ENCODE measurements at places on chromosomes 3 and 15.

GRCh38 chr3:117553461-117553860 lies 843.9 kb downstream of the TUSC7 start:
- DNase-seq, result no peak
- H3K4me1 ChIP-seq, result peaks cover under 1% of the 10 kb centered on the region
- H3K36me3 ChIP-seq, result no peaks in the 10 kb centered on the region
- peaks cover 6% of the 10 kb centered on the region for H3K27me3 ChIP-seq
- no peak overlapping the region for H3K4me3 ChIP-seq
- H3K27ac ChIP-seq, result peak overlapping the region; percentile 6

DNA sequence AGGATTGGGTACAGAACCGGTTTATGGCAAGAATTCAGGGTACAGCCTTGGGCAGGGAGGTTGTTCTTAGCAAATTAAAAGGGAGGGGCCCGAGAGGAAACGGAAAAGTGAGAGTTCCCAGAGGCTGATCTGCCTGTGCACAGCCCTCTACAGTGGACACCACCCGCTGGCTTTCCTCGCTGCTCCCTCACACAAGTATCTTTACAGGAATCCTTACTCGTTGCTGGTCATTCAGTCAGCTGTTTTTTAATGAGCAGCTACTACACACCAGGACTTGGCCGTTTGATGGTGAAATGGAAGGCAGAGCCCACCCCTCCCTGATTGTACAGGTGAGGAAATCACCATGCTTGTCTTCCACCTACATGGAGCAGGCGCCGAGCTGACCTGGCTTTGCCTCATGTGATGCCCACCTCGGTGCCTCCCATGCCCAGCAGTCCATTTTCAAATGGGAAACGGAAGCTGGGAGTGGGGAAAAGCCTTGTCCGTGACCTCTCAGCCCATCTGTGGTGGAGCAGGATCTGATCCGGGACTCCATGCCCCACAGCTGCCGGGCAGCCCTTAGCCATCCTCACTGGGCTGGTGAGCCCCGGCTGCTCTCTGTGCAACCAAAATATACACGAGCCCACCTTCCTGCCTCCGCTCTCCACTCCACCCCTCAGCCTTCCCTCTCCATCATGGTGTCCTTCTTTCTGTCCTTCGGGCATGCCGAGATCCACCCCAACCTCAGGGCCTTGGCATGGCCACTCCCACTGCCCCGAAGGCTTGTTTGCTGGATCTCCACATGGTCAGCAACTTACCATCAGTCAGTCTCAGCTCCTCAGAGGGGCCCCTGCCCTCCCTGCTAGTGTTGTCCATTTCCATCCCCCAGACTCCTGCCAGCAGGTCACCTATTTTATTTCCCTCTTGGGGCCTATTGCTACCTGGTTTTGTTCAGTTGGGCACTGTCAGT lies 33.3 kb upstream of the FGD5 start:
- no peak overlapping the region for H3K27ac ChIP-seq
- no peak for DNase-seq
- H3K36me3 ChIP-seq, result no peaks in the 10 kb centered on the region
- H3K4me3 ChIP-seq, result no peak overlapping the region
- peaks cover 45% of the 10 kb centered on the region for H3K27me3 ChIP-seq
- no peaks in the 10 kb centered on the region for H3K4me1 ChIP-seq

DNA sequence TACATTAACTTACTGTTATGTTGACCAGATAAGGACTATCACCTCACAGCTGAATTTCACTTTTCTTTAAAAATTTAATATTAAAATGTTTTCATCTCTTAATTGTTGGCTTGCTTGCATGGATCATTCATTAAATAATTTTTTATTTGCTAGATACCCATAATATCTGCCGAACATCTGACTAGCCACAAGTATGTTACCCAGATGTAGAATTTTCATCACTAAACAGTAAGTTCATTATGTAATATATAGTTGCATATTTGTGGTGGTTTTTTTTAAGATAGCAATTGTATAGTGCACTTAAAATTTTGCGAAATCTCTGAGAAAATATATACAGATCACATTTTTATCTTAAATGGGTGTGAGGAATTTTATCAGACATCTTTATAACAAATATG lies 190.4 kb downstream of the MBNL1 start:
- H3K27me3 ChIP-seq, result no peaks in the 10 kb centered on the region
- H3K4me3 ChIP-seq, result no peak overlapping the region
- DNase-seq, result no peak
- H3K36me3 ChIP-seq, result peaks cover 5% of the 10 kb centered on the region
- no peak overlapping the region for H3K27ac ChIP-seq

DNA sequence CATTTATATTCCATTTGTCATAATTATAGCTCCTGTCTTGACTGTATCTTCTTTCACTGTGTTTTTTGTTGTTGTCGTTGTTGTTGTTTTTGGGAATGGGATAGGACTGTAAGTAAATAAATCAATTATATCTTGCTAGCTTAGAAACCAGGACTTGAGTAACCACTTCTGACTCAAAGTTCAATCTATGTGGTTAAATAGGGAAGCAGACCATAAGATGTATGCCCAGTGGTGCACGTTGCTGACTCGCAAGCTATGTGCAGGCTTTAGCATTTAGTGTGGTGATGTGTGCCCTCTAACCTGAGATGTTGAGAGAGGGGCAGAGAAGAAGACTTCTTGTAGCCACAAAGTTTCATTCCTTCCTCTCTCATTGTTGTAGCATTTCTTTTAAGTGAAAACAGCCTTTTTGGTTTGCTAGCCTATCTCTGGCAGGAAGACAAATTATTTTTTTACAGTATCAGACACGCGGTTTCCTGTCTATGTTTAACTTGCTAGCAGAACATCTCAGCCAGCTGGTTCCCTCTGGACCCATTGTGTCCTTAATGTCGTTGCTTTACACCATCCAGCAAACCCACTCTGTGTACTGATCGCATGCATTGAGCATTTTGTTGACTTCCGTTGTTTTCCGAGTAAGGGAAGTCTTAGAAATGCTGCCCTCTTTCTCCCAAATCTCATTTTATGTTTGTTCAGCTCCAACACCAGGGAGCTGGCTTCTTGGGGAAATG lies 52.1 kb downstream of the TGFBR2 start:
- no peak overlapping the region for H3K4me3 ChIP-seq
- H3K27ac ChIP-seq, result no peak overlapping the region
- H3K4me1 ChIP-seq, result peaks cover 39% of the 10 kb centered on the region
- H3K36me3 ChIP-seq, result peaks cover 28% of the 10 kb centered on the region
- H3K27me3 ChIP-seq, result no peaks in the 10 kb centered on the region

DNA sequence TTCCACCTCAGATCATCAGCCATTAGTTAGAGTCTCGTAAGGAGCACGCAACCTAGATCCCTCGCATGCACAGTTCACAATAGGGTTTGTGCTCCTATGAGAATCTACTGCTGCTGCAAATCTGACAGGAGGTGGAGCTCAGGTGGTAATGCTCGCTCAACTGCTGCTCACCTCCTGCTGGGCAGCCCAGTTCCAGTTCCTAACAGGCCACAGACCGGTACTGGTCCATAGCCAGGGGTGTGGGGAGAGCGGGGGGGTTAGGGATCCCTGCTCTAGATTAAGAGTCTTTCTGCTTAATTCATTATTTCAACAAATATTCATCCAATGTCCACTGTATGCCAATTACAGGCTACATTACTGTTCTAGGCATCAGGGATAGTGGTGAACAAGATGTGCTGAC lies 170.4 kb upstream of the KBTBD8 start:
- no peaks in the 10 kb centered on the region for H3K36me3 ChIP-seq
- peaks cover 10% of the 10 kb centered on the region for H3K27me3 ChIP-seq
- peaks cover 6% of the 10 kb centered on the region for H3K4me1 ChIP-seq
- H3K27ac ChIP-seq, result no peak overlapping the region
- H3K4me3 ChIP-seq, result no peak overlapping the region
- DNase-seq, result no peak

GRCh38 chr15:53115563-53115962 lies 325.4 kb upstream of the ONECUT1 start:
- no peak overlapping the region for H3K27ac ChIP-seq
- H3K36me3 ChIP-seq, result no peaks in the 10 kb centered on the region
- H3K4me1 ChIP-seq, result no peaks in the 10 kb centered on the region
- H3K27me3 ChIP-seq, result no peaks in the 10 kb centered on the region

GRCh38 chr3:128399221-128399915 lies 67.3 kb downstream of the DNAJB8 start:
- no peak overlapping the region for H3K4me3 ChIP-seq
- no peaks in the 10 kb centered on the region for H3K36me3 ChIP-seq
- H3K4me1 ChIP-seq, result peaks cover 62% of the 10 kb centered on the region
- peaks cover 11% of the 10 kb centered on the region for H3K27me3 ChIP-seq
- no peak overlapping the region for H3K27ac ChIP-seq

Measured in nephron progenitor cell (in vitro differentiated cells).